ENCODE measurements at places on chromosomes 12 and 14.

- no peak for DNase-seq
Observed at GRCh38 chr12:77954206-77954555, 123.5 kb downstream of the NAV3 start.

- no peak for DNase-seq
Observed at GRCh38 chr12:105100207-105100985, 7.1 kb upstream of the WASHC4 start.

- no peak for DNase-seq
Observed at GRCh38 chr12:5308216-5308615, 123.7 kb upstream of the NTF3 start.

DNA sequence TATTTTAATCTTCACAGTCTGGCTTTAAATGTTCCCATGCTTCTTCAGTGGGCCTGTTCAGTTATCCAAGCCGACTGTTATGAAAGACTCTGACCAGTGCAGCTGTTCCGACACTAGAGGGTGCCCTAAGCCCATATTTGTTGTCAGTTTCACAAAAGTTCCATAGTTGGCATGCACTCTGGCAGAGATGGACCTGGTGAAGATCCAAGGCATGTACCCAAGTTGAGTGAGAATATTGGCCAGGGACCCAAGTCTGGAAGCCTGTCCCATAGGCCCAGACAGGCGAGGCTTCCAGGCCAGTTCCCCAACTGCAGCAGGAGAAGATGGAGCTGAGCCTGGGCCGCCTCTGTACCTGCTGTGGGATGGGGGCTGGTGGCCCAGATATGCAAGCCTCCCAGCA lies 27.4 kb upstream of the GUCY2C start:
- DNase-seq: peak; percentile 74

DNA sequence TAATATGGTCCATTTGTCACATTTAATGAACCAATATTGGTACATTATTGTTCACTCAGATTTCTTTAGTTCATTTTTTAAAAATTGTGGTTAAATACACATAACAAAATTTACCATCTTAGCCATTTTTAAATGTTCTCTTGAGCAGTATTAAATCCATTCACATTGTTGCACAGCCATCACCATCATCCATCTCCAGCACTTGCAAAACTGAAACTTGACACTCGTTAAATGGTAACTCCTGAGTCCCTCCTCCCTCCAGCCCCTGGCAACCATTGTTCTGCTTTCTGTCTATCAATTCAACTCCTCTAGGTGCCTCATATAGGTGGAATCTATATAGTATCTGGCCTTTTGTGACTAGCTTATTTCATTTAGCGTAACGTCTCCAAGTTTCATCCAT lies 86.4 kb downstream of the ACACB start:
- DNase-seq: no peak

- no peak for DNase-seq
Observed at GRCh38 chr12:17158201-17158600, 552.2 kb upstream of the LMO3 start.

GRCh38 chr14:69493038-69493437 lies 8.5 kb downstream of the PLEKHD1 start:
- no peak for DNase-seq

- no peak for DNase-seq
Observed at GRCh38 chr12:18935371-18935965, 194.1 kb upstream of the PLEKHA5 start.

GRCh38 chr12:19373586-19373985 lies 65.7 kb upstream of the AEBP2 start:
- DNase-seq: no peak

DNA sequence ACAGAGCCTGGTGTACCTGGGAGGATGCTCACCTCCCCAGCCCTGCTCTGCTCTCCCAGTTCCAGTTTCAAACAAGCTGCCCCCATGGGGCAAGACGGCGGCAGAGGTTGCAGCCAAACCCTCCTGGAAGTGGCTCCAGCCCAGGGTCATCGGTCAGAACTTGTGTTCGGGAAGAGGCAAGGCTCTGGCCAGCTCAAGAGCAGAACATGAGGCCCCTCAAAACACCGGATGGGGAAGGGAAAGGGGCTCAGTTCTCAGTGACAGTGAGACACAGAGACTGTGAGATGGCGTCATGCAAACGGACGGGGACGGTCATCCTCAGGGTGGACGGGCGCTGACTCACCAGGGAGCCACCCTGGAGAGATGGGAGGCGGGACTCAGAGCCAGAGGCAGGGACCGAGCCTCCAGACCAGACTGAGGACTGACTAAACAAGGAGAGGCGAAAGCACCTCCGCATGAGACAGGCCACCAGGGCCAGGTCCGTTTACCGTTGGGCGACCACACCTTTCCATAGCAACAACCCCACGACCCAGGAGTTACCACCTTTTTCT lies 63.9 kb upstream of the GALNT9 start:
- no peak for DNase-seq

DNA sequence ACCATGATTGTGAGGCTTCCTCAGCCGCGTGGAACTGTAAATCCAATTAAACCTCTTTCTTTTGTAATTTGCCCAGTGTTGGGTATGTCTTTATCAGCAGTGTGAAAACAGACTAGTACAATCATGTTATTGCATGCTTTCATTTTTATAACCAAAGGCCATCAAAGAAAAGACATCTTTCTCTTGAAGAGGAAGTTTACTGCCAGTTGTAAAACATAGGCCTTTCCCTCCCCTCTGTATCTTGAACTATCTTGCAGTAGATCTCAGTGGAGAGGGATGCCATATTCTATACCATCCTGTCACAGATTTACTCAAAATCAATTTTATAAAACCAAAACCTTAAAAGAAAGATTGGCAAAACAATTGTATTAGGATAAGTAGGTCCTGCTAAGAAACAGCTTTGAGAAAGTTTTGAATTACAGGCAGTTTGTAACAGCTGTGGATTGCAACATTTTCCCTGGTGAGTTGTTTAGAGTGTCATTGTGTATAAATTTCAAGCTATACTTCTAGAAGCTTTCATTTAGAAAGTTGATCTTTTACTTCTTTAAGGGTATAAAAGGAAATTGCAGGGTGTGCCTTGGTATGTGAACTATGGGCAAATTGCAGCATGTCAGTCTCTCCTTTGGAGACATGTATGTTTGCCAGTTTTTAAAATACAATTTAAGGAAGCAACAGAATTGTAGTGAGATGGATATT lies 128.0 kb downstream of the ATP23 start:
- no peak for DNase-seq

DNA sequence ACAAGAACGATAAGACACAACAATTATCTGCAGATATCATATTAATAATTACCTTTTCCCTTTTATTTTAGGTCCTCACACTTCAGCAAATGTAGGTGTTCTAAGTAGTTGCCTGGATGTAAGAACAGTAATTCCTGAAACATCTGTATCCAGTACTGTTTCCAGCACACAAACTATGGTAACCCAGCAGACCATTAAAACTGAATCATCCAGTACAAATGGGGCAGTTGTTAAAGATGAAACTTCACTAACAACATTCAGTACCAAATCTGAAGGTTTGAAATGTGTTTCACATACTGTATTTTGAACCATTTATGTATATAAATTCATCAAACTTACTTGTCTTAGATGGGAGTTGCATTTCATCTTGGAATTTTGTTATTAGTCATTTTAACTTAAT lies 31.0 kb downstream of the HCFC2 start:
- DNase-seq: no peak

DNA sequence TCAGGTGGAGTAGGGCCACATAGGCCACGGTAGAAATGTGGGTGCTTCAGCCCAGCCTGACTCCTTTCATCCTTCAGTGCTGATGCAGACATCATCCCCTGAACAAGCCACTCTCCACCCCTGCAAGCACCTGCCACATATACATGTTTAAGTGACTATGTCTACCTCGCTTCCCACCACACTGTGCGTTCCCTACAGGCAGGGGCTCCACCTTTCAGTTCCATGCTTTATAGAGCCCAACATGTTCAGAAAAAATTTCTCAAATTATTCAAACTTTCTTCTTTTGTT lies 11.6 kb downstream of the SLC7A7 start:
- peak; percentile 50 for DNase-seq

DNA sequence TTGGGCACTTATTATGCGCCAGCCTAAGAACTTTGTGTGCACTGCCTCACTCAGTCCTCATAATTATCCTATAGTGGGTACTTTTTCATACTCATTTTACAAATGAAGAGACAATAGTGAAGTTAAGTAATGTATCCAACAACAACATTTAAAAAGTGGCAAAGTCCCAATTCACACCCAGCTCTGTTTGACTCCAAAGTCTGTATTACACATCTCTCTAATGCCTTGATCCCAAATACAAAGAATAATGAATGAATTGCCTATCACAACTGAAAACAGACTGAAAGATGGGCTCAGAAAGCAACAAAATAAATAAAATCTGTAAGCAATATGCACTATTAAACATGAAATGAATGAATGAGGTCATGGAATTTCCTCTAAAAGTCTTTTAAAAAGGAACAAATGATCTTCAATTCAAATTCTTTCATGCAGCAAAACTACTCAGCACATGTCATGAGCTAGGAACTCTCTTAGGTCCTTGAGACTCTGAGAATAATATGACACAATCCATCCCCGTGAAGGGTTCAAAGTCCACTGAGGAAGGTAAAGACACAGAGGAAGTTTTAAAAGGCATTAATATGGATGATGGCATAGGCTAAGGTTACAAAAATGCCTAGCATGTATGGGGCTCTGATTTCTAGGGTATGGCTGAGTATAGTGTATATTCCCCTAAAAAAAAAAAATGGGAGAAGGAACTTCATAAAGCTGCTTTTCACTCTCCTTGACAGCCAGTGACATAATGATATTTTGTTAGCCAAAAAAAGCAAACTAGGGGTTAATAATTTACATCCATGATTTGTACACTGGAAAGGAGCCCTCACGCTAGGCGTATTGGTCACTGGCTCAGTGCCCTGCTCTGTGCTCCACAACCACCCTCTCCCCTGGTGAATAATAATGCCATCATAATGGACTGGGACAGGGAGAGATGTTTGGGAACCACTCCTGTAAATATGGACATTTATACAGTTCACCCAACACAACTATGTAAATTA lies 103.4 kb downstream of the SLC2A13 start:
- no peak for DNase-seq

- no peak for DNase-seq
Observed at GRCh38 chr14:96376093-96376492, 12.8 kb downstream of the GSKIP start.

GRCh38 chr14:69005432-69006148 lies 26.5 kb upstream of the ACTN1 start:
- DNase-seq: no peak

DNA sequence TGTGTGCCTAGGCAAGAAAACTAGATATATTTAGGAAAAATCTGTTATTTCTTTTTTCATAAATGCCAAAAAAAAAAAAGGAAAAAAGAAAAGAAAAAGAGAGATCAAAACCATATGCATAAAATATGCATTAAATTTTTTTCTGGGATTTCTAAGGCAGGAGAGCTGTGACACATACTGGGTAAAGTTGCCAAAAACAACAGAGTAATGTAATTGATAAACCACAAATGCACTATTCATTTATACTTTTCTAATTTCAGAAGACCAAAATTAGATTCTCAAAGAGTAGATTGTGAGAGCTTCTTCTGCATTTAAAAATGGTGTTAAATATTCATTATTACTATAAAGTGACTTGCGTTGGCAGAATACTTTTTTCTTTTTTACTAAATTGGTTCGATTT lies 673.8 kb upstream of the MGAT4C start:
- DNase-seq: no peak

- DNase-seq: peak; percentile 95
Observed at GRCh38 chr14:65179918-65180724, 77.8 kb upstream of the MAX start.

DNA sequence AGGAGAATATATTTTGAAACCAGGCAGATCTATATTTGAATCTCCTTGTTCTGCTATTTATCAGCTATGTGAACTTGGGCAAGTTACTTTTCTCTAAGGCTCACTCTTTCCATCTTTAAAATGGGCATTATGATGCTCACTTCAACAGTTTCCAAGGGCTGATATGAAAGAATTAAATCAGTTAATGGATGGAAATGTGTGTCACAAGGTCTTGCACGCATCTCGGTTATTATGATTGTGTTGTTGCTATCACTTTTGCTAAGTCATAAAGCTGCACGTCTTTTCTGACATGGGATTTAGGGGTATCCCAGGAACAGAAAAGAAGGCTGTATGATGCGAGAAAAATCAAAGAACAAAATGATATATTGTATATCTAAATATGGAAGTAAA lies 721.5 kb upstream of the TBX3 start:
- DNase-seq: no peak

DNA sequence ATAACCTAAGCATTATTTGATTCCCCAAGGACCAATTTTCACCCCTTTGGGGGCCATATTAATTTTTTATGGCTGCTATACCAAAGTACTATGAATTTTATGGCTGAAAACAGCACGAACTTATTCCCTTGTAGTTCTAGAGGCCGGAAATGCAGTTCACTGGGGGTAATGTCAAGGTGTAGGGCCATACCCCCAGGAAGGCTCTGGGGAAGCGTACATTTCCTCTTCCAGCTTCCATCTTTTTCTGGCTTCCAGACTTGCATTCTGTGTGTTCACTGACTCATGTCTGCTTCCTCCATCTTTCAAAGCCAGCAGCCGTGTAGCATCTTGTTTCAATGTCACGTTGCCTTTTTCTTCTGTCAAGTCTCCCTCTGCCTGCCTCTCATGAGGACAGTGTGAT lies 133.5 kb downstream of the BICD1 start:
- DNase-seq: no peak

- DNase-seq: peak; percentile 60
Observed at GRCh38 chr12:54749191-54749818, 101.1 kb upstream of the DCD start.

GRCh38 chr14:68968051-68968450 lies 11.1 kb downstream of the ACTN1 start:
- no peak for DNase-seq

- no peak for DNase-seq
Observed at GRCh38 chr12:124410354-124411175, 115.7 kb downstream of the RFLNA start.

DNA sequence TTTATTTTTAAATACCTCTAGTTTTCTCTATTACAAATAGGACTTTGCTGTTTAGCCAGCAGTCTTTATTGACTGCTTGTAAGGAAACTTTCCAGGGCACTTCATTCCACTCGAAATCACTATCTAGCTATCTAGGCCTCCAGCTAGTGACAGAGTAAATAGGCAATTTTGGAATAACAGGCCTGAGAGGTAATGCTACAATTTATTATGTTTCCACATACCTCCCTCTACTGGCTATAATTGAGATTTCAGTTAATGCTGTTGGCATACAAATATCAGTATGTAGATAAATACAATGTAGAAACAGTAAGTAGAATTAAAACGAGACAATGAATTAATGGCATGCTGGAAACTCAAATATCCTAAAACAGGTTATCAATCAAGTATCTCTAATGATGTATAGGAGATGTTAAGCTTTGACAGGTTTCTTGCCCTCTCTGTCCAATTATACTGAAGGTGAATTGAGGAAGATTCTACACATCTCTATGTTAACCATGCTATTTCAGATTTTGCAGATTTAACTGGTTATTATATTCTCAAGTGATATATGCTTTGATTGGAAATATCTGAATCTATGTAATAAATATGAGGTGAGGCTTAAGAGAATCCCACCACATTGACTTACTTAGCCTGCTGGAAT lies 7.2 kb downstream of the DTD2 start:
- peak; percentile 40 for DNase-seq
